ENCODE measurements at places on chromosomes 7 and 10.

DNA sequence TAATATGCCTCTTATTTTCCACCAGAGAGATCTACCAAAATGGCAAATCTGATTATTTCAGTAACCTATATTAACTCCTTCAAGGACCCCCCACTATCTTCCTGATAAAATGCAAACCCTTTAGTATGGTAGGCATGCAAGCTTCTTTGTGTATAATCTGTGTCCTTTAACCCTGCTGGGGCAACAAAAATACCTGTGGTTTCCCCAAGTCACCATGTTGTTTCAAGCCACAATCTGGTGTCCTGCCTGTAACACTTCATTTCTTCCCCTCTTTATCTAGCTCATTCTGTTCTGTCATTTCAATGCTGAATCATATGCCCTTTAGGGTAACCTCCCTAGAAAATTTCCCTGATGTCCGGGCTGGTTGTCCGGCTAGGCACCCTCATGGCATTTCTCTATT lies 5.3 kb downstream of the CALCR start:
- no peak for DNase-seq

GRCh38 chr10:2438248-2438939 lies 629.0 kb upstream of the PFKP start:
- no peak for DNase-seq

DNA sequence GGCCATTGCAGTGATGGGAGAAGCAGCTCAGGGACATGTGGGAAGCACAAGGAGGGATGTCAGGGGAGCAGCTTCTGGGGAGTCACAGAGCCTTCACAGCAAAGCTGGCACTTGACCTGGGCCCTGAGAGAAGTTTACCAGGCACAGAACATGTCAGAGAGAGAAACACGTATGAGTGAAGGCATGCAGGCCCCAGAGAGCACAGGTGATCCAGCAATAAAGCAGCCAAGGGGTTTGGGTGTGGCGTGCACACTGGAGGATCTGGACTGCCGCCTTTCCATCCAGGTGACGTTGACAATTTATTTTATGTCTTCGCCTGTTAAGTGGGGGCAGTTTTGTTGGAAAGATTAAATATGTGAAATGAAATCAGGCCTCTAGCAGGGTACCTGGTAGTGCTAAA lies 252.6 kb upstream of the COBL start:
- DNase-seq: no peak

DNA sequence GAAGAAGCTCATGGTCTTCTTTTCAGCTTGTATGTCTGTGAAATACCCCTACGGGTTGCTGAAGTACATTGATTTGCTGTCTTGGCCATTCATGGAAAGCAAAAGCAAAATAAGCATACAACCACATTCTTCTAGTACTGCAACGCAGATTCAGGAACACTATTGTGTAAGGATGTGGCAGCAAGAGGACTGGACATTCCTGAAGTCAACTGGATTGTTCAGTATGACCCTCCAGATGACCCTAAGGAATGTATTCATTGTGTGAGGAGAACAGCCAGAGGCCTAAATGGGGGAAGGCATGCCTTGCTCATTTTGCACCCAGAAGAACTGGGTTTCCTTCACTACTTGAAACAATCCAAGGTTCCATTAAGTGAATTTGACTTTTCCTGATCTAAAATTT lies 133.4 kb upstream of the ANKRD1 start:
- DNase-seq: no peak

DNA sequence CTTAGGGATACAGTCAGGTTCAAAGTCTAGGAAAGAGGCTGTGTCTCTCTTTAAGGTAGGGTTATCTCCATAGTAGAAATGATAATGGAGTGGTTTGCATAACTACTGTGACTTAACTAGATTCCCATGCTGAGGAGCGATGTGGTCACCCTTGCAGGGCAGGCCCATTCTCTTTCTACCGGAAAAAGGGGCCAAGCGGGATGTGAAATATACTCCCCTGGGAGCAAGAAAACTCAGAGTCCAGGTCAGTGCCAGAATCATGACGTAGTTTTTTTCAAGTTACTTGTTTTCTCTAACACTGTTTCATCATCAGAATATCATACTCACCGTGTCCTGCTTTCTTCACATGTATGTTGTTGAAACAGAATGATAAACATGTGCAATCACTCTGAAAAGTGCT lies 649.0 kb upstream of the ANKRD30A start:
- no peak for DNase-seq
